ENCODE measurements at places on chromosomes 2 and 18.

DNA sequence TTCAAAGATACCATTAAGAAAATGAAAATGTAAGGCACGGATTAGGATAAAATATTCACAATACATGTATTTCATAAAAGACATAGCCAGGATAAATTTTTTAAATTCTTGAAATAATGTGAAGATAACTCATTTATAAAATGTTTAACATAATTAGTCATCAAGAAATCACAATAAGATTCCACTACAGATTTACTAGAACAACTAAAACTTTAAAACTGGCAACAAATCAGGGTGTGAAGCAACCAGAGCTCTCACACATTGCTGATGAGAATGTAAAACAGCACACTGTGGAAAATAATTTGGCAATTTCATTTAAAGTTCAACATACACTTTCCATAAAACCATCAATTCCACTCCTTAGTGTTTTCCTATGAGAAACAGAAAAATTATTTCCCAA, 89.6 kb upstream of the UBE2E3 start:
- DNase-seq: no peak

GRCh38 chr2:38065502-38066135, 10.3 kb downstream of the CYP1B1 start:
- no peak for DNase-seq

- DNase-seq: no peak
These were observed 142.7 kb downstream of the CDH20 start for GRCh38 chr18:61475931-61476330.

DNA sequence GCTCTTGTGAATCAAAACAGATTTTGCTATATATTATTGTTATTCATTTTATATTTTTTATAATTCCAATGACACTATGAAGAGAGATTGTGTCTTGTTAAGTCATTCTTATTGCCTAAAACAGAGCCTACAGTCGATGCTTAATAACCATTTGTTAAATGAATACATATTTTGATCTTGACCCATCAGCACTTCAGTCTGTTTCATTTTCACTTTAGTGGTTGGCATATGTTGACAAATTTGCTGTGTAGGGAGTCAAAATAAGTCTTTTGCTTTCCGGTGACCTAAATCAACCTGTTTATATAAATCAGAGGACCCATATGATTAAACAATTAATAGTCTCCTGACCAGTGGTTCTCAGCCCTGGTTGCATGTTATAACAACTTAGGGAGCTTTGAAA, 97.1 kb downstream of the TXNL1 start:
- DNase-seq: no peak

- no peak for DNase-seq
These were observed 48.2 kb upstream of the PPM1B start for GRCh38 chr2:44120428-44120827.

- DNase-seq: no peak
These were observed 301.9 kb downstream of the ZEB2 start for GRCh38 chr2:144217853-144218633.

GRCh38 chr18:9751371-9752031, 43.4 kb downstream of the RAB31 start:
- DNase-seq: no peak

DNA sequence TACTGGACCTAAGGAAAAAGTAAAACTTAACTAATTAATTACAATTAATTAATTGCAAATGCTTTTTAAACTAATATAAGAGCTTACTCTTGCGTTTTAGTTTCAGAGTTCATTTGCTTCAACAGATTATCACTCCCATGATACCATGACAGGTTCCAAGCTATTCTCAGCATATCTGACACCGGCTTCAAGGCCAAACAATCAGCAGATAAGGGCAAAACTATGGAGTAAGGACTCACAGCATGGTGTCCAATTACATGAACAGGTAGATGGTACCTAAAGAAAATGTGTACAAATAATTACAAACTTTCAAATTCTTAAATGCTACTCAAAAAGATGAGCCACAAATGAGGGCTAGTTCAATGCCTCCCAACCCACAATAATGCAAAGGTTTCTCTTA, 77.2 kb downstream of the RTTN start:
- DNase-seq: no peak

- no peak for DNase-seq
These were observed 94.8 kb upstream of the SEC11C start for GRCh38 chr18:59044855-59045254.

- DNase-seq: no peak
These were observed 129.5 kb upstream of the PELI1 start for GRCh38 chr2:64273524-64274398.

DNA sequence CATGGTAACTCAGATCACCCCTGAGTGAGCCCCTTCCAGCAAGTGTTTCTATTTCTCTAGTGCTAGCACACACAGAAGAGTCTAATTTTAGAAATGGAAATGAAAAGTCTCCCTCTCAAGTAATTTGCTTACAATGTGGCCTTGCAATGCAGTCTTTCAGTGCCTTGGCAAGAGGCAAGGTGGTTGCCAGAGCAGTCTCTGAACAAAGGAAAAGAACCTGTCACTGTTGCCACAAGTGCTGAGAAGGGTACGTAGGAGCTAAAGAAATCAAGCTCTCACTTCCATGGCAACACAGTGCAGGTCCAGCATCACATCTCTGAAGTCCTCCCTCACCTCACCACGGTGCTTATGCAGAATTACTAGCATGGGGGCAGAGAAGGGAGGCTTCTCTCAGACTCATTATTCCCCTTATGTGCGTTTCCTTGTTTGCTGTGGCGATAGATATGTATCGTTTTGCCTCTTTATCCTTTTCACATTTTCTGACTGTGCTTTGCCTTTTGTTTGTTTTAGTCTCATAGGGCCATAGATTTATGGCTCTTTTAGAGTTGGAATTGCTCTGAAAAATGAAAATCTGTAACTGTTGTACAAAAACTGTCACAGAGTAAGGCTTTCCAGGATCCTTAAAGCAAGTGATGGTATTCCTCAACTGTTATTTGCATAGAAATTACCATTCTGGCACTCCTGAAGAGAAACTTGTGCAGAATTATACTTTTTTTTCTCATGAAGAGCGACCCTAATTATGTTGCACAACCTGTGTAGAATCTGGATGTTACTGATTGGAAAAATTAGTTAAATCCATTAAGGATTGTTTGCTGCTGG, 164.8 kb downstream of the CCDC85A start:
- DNase-seq: no peak

DNA sequence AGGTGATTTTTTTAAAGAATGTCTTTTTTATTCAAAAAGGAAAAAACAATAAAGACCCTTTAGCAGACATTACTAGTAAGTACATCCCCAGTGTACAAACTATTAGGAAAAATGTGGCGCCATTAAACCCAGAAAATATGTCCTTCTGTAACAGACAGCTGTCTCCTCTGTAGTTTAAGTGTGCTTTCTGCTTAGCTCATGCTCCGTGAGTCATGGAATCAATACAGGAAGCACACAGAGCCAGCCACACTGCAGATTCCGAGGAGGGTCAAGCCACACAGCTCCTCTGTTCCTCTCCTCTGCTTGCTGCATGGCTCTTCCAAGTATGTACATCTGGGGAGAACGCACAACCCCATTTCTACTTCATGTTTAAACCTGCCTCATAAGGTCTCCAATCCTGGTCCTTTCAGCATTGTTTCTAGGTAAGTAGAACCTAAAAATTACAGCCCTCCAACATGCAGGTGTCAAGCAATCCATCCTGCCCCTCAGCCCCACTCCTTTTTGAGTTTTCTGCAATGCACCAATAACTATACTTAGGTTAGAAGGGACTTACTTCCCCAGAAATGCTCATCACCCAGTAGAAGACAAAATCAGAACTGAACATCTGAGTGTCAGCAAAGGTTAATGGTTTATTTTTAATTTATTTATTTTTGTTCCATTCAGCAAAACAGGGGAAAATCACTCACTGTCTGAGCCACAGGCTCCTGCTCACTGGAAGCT, 37.5 kb downstream of the ACVR1 start:
- peak; percentile 60 for DNase-seq

DNA sequence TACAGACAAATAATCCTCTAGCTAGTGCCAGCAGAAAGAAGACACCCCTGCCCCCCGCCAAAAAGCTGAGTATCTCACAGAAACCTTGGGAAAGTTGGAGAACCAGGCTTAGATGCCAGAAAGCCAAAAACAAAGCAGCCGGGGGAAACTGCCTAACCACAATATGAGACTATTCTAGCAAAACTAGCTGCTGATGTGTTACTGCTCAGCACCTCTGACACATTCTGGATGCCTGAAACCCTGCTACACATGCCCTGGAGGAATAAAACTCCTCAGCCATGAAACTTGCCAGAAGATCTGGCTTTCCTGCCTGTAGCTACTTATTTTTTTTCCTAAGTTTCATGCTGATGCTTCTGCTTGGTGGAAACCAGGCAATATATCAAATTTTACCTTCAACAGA, 122.7 kb upstream of the GCFC2 start:
- DNase-seq: no peak

DNA sequence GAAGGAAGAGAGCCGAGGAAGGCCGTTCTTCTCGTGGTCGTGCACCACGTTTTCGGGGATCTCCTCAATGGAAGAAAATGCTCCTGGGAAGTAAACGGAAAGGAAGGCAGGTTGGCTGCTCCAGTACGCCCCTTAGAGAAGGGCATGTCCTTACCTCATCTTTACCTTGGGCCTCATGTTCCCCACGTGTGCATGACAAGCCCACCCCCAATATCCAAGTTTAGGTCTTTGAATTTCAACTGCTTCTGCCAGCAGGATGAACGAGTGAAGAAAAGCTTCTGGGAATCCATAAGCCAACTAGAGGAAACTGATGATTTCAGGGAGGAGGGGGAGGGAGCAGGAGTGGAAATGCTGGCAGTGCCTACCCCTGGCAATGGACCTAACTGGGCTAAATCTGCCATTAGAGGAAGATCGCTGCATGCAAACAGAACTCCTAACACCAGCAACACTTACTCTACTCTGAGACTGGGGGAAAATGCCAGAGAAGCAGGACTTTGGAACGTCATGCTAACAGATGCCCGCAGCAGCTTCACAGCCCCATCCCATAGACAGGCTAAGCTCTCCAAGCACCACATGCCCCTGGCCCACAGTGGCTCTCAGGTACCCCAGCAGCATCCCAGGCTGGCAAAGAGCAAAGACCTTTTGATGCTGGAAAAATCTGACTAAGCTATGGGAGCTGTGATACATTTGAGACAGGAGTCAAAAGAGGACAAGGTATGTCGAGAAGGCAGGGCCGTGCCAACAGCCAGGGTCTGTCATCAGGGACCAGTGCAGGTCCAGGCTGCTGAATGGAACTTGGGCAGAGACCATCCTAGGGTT, 21.7 kb downstream of the CHST10 start:
- DNase-seq: no peak

DNA sequence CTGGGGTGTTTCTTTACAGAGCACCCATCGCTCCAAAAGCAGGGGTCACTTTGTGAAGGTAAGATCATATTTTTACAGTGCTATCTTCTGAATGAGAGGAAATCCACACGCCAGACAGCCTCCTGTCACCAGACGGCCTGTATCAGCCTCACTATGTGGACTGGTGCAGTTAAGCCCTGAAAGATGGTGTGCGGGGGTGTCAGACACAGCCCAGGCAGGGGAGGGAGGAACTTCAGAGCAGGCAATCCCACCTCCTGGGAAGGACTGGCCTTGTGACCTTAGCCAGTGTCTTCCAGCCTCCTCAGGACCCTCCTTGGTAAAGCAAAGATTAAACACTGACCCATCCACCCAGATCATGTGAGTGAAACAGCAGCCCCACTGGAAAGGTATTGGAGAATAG, 249.4 kb upstream of the CTAGE1 start:
- no peak for DNase-seq

DNA sequence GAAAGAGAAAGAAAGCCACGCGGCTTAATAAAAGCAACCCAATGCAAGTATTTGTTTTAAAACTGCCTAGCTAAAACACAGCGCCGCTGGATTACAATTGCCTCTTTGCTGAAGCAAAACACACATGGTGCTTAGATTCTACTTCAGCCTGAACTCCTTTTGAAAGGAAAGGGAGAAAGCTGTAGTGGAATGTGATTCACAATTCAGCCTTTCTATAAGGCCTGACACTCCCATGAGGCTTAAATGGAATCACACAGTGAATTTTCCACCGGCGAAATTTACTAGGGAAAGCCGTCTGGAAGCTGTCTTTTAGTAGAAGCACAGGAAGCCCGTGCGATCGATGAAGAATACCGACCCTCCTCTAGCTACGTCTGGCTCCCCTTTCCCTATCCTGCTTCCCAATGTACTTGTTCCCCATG, 348.0 kb downstream of the DLGAP1 start:
- no peak for DNase-seq

GRCh38 chr2:31933066-31933465, 77.7 kb downstream of the MEMO1 start:
- no peak for DNase-seq

GRCh38 chr2:171723716-171724683, 36.7 kb downstream of the DYNC1I2 start:
- no peak for DNase-seq

DNA sequence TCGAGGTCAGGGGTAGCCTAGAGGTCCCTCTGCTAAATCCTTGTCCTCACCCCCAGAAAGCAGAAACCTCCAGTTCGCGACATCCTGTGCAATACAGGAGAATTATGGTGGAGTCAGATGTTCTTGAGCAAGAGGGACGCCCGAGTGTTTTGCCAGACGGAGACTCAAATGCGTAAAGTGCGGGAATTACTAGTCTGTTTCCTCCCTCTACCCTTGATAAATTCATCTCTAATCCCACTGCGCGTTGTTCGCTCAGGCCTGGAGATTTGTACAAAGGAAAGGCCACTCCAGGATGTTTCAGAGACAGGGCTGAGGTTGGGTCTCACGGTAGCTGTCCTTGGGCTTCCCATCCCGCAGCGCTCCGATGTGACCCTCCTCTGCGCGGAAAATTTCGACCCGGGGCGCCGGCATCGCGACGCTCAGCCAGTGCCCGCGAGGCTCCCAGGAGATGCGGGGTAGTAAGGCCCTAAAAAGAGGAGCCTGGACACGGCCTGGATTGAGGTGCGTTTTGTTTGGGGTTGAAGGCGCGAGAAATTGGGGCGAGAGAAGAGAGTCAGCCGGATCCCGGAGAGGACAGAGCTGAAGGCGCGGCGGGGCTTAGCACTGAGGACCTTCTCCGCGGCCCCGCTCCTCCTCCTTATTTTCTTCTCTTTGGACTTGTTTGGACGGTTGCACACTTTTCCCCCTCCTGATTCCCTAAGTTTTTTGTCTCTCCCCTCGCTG, 2.6 kb upstream of the NEUROD1 start:
- no peak for DNase-seq

DNA sequence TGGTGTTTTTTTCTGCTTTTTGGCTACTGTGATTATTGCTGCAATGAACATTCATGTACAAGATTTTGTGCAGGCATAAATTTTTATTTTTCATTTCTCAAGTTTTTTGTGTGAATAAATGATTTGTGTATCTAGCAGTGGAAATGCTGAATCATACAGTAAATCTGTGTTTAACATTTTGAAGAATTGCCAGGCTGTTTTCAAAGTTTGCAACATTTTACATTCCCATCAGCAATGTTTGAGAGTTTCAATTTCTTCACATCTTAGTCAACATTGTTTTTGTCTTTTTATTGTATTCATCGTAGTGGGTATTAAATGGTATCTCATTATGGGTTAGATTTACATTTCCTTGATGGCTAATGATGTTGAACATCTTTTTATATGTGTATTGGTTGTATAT, 98.8 kb upstream of the RBMS1 start:
- DNase-seq: no peak
